Activated naive CD8-positive, alpha-beta T cell treated with anti-CD3 and anti-CD28 coated beads for 36 hours (primary cell): ENCODE measurements at places on chromosomes 7 and 10. TPM values are rescaled to one million over a fixed set of nuclear protein-coding genes. Genes with fewer than 3 reads are reported as not detected.

The PRPS1L1 gene
- not detected for total RNA-seq

The SMO gene
- 1.7 TPM for total RNA-seq

GRCh38 chr10:99995713-99996112 is 14.0 kb downstream of the DNMBP start:
- no peak for DNase-seq

DNA sequence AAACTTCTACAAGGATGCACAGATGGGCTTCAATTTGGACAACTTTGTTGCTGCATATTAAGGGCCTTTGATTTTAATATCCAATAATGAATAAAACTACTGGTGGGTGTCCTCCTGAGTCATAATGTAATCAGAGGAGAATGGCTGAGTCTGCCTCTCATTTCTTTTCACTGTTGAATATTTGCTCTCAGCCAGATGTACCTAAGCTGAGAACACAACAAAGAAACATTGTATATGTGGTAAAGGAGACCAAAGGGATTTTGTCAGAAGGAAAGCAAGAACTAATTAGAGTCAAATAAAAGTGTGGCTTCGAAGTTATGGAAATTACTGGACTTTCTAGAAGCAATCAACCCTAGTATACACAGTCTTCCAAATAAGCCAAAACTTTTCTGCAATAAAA is 131.0 kb upstream of the BET1 start:
- DNase-seq: no peak

GRCh38 chr10:103884681-103885139 is 29.3 kb upstream of the SH3PXD2A start:
- no peak for DNase-seq

DNA sequence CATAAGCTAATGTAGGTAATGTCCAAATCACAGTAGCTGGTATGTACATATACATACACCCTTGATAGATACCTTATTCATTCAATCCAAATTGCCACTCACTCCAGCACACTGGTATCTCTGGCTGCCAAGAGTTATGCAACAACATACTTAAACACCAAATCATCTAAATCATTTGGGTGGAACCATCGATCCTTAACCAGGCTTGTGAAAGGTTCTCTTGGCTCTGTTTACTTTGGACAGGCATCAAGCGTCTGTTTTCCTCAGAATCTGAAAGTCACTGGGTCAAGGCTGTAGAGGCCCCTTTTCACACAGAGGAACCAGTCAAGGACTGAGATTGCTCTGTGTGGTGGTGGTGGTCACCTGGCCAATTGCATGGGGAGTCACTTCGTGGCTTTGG is 24.6 kb downstream of the JAZF1 start:
- no peak for DNase-seq

GRCh38 chr7:80563561-80564327 is 51.9 kb upstream of the GNAT3 start:
- no peak for DNase-seq

DNA sequence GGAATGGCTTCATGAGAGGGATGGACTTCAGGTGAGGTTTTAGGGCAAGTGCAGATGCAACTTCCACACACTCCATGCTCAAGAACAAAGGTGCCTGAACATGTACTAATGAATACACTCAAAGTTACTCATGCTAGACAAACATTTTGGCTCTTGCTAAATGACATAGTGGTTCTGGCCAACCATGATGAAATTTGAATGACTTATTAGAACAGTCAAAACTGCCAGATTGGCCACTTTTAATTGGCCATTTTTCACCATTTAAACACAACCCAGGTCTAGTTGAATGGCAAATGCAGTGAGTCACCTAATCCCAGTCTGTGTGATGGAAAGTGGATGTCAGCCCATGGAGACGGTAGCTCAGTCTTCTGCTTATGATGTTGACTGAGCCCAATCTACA is 4.9 kb upstream of the PTPRN2 start:
- DNase-seq: no peak

DNA sequence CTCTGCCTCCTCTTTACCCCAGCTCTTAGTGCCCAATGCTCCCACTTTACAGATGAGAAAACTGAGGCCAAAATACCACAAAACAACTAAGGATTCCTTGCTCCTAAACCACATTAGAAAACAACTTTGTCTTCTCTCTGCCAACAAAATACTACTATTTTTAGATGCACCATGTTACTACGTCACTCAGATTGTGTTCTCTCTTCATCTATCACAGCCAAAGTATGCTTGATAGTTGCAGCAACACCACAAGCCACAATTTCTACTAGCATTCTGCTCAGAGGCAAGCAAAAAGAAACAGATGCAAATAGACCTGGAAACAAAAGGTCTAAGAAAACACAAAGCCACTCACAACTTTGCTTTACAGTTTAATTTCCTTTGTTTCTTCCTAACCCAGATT is 3.3 kb upstream of the PDE1C start:
- no peak for DNase-seq
